ENCODE measurements at places on chromosomes 1 and 21.

DNA sequence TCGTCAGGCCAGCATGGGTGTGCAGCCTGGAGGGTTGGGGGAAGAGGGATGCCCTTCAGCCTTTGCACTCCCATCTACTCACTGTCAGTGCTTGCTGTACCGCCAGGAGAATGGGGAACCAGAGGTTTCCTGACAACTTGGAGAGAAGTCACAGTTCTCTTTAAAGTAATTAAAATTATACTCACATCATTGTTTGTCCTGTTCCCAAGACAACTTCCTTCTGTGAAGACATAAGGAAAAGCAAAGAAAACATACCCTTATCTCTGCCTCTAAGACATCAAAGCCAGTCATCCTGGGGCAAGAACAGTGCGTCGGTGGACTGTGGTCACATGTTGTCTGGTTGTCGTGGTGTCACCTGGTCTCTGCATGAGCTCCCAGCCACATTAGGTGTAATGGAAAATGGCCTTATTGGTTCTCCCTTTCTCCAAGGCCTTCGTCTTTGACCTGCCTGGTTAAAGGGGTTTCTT, 17.6 kb downstream of the TRAF5 start:
- no peak for DNase-seq

DNA sequence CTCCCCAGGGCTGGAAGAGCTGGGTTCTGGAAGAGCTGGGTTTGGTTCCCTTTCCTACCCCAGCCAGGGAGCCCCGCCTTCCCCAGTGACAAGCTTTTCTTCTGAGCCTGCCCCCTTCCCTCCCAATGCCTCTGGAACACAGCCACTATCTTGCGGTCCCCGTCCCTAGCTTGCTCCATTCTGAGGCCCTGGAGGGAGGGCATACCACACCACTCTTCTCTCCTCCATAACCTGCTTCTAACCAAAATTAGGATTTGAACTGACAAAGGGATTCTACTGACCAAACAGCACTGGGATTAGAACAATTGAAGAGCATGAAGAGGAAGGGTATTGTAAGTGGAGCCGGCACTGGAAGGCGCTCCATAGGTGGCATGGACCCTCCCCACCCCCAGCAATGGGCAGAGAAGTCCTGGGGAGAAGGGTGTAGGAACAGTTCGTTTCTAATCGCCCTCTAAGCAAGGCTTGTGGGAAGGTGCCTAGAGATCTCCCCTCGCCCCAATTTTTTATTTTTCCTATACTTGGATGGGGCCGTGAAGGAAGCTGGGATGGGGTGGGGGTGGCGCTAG, 690 bp downstream of the C1orf216 start:
- peak; percentile 36 for DNase-seq

- no peak for DNase-seq
Observed at GRCh38 chr1:200096774-200097173, 69.3 kb downstream of the NR5A2 start.

- no peak for DNase-seq
Observed at GRCh38 chr1:22359427-22359826, 92.2 kb upstream of the ZBTB40 start.

GRCh38 chr1:80639777-80640533, 1160.8 kb upstream of the ADGRL2 start:
- DNase-seq: no peak

GRCh38 chr21:42646836-42647235, 6.6 kb upstream of the PDE9A start:
- DNase-seq: no peak

DNA sequence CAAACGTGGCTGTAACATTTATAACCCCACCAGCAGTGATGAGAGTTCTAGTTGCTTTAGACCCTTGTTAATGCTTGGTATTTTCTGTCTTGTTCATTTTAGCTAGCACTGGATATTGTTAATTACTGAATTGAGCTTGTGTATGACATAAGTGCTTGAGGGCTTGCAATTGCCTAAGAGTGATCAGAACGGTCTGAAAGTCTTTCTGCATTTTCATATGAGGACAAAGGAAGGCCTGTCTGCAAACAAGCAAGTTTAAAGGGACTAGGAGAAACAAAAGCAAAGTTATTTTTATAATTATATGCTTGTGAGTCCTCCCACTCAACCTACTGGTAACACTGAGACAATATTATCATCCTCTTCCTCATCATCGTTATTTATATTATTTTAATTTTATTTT, 305.5 kb upstream of the DUSP10 start:
- no peak for DNase-seq
